ENCODE measurements at places on chromosomes 5 and 9. TPM values are rescaled to one million over a fixed set of nuclear protein-coding genes. Genes with fewer than 3 reads are reported as not detected.

DNA sequence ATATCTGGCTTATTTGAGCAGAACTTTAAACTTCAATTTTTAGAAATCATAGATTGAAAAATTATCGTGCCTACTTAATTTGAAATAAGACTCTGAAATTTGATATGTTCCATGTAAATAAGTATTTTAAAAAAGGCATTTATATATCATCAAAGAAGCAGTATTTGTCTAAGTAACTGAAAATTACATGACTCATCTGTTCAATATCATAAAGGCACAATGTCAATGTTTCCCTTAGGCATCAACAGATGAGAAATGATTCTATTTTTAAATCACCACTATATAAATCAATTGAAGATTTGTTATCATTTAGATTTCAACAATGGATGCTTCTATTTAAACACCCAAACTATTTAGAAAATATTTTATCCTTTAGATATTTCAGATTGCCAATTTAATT, 142.9 kb upstream of the POU5F2 start:
- no peak for DNase-seq

DNA sequence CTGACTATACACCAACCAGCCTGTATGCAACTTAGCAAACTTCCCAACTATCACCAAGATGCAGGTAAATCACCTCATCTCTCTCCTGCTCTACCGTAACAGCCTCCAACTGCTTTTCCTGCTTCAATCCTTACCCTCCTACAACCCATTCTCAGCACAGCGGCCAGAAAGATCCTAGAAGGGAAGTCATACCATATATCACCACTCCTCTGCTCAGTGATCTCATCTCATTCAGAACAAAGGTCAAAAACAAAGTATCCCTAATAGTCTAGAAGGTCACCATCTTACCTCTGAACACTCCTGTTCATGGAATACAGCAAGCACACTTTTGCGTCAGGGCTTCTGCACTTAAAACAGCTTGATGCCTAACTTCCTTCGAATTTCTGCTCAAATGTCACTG, 62.2 kb upstream of the RNF38 start:
- DNase-seq = no peak

GRCh38 chr5:126865299-126865698, 88.4 kb downstream of the LMNB1 start:
- no peak for DNase-seq

DNA sequence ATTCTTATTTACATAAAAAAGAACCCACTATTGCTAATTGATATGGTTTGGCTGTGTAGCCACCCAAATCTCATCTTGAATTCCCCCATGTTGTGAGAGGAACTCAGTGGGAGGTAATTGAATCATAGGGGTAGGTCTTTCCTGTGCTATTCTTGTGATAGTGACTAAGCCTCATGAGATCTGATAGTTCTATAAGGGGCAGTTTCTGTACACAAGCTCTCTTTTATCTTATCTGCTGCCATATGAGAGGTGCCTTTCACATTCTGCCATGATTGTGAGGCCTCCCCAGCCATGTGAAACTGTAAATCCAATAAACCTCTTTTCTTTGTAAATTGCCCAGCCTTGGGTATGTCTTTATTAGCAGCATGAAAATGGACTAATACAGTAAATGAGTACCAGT, 58.2 kb upstream of the PRR16 start:
- DNase-seq = no peak

CDO1 gene
- total RNA-seq = 1.4 TPM

INSL6 gene
- not detected for total RNA-seq

GRCh38 chr9:37925786-37926736, 22.1 kb upstream of the SLC25A51 start:
- DNase-seq = peak; percentile 55

KIF27 gene
- total RNA-seq = 5.1 TPM

DNA sequence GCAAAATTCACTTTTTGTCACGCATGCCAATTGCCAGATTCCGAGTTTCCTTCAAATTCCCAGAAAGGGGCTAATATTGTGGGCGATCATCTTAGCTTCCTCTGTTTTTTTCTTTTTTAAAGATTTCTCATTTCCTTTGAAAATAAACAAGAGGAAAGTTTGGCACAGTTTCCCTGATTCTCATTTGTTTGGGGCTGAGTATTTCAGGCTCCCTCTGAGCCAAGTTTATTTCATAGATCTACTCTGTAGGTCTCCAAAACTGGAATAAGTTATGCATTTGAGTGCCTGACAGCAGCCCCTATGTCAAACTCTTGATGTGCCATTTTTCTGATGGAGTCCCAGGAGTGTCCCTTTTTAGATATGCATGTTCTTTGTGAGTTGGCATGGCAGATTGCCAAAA, 1297.2 kb upstream of the WWC1 start:
- no peak for DNase-seq

FREM1 gene
- 4.3 TPM for total RNA-seq

- DNase-seq = no peak
Observed at GRCh38 chr5:16625096-16625495, 8.3 kb upstream of the RETREG1 start.

MYMK gene
- not detected for total RNA-seq

GRCh38 chr5:57780306-57780960, 297.8 kb upstream of the ACTBL2 start:
- peak; percentile 72 for DNase-seq

DNA sequence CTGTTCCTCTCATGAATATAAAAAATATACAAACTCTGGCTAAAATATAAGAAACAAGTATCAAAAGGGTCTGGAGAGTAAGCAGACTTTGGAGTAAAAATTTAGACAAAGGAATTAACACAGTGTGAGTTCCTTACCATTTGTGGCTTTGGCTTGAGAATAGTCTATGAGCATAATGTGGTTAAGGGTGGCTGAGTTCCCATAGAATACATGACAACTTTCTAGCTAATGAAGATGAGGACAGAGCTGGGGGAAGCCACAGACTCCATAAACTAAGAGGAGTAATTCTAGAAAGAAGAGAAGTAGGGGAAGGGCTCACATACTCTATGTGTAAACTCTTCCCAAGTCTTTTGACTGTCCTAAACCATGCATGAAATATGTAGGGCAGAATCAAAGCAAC, 79.4 kb downstream of the CAAP1 start:
- no peak for DNase-seq

GRCh38 chr5:171299851-171300250, 9.2 kb upstream of the TLX3 start:
- no peak for DNase-seq

DNA sequence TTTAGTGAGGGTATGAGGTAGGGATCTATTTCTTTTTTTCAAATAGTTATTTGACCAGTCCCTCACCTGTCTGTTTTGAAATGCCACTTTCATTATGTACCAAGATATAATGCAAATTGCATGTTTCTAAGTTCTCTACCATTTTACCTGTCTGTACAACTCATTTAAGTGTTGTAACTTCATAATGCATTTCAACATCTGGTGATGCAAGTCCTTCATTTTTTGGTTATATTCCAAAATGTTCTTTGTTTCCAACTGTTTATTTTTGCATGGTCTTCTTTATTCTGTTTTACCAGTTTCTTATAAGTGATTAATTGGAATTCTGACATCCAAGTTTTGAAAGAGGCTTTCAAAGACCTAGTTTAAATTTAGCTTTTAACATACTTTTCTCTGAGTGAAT, 26.8 kb downstream of the TDRD7 start:
- no peak for DNase-seq

- DNase-seq = peak; percentile 79
Observed at GRCh38 chr5:40409601-40410000, 270.1 kb upstream of the PTGER4 start.

GRCh38 chr5:89901983-89902382, 507.6 kb downstream of the CETN3 start:
- DNase-seq = no peak

GRCh38 chr9:71987471-71988371, 72.7 kb downstream of the C9orf57 start:
- no peak for DNase-seq

LCN15 gene
- not detected for total RNA-seq

GRCh38 chr5:76252437-76252836, 150.6 kb upstream of the IQGAP2 start:
- no peak for DNase-seq

GRCh38 chr9:98132806-98133631, 14.0 kb upstream of the TRIM14 start:
- DNase-seq = no peak
